Substantia nigra (tissue), 51 donors: ENCODE measurements at places on chromosomes 12 and 14.
A peak's percentile ranks its signal among the peaks of the same experiment; 100 is the strongest.

DNA sequence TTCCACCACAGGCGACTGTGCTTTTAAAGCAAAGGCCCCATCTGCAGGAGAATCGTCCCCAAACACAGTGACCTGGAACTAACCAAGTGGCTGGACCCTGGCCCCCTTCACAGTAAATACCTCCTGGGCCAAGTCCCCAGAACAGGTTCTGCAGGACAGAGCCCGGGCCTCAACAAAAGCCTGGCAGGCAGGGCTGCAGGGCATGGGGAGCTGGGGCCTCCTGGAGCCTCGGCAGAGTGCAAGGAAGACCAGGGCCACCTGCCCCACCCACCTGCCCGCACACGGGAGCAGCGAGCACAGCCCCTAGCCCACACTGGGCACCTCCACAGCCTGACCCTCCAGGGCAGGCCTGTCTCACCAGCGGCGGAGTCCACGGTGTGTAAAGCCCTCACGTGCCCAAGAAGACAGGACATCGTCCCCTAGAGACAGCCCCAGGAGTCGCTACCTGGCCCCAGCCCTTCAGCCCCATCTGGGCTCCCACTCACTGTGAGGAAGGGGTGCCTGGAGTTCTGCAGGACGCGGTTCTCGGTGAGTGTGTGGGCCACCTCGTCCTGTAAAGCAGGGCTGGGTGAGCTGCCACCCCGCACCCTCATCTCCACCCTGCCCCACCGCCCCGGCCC lies 21.0 kb downstream of the AKT1 start:
- no peak for DNase-seq

GRCh38 chr12:124083708-124084107 lies 110.7 kb downstream of the ZNF664 start:
- no peak for DNase-seq

- no peak for DNase-seq
Observed at GRCh38 chr12:110860833-110861296, 14.1 kb downstream of the CCDC63 start.

DNA sequence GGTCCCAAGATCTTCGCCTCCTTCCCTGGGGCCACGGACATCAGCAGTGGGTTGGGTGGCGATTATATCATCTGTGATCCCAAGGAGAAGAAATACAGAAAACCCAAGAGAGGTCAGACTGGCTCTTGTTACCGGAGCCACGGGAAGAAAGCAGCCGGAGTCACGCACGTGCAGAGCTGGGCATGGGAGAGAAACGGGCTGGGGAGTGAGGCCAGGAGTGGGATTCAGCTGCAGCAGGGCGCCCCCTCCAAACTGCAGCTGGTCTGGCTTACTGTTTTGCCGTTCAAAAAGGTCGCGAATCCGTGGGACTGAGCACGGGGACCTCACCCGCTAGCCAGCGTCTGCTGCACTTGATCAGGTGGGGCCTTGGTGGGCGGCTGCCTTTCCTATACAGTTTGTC lies 206.6 kb upstream of the PRMT8 start:
- DNase-seq = no peak

DNA sequence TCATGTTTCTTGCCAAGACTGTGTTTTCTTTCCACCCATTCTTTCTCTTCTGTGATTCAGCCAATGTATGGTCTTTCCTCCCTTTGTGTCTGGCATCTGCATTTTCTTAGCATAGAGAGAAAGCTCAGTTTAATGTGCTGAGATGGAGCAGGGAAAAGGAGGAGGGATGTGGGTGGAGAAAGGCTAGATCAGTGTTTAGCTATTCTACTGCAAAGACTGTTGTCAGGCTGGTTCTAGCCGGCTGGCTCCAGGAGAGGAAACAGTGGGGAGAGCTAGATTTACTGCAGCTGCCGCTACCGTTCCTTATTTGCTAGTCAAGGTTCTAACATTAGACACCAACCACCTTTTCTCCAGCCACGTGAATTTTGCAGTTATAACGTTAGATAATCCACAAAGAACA lies 5.2 kb upstream of the RIMKLB start:
- peak; percentile 8 for DNase-seq

GRCh38 chr12:8664228-8664913 lies 1.7 kb upstream of the MFAP5 start:
- no peak for DNase-seq
